ENCODE measurements at places on chromosomes 4 and X. TPM values are rescaled to one million over a fixed set of nuclear protein-coding genes. Genes with fewer than 3 reads are reported as not detected.
A peak's percentile ranks its signal among the peaks of the same experiment; 100 is the strongest.

DKK2 gene
- 16.1 TPM for total RNA-seq

KLHL34 gene
- total RNA-seq, result not detected

DNA sequence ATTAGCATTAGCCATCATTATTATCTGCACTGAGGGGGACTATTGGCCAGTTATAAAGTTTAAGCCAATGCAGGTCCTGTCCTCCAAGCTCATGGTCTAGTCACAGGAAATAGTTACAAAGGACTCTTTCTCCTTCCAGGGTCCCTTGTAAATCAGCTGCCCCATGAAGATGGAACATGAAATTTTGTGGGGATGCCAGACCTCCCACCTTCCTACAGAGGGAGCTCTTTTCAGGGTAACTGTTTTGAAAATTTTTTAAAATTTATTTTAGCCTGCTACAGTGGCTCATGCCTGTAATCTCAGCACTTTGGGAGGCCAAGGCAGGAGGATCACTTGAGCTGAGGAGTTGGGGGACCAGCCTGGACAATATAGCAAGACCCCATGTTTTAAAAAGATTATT, 124.4 kb upstream of the SLC34A2 start:
- H3K4me1 ChIP-seq, result no peaks in the 10 kb centered on the region
- no peaks in the 10 kb centered on the region for H3K36me3 ChIP-seq
- H3K27ac ChIP-seq, result no peak overlapping the region
- DNase-seq, result no peak
- no peak overlapping the region for H3K4me3 ChIP-seq
- no peaks in the 10 kb centered on the region for H3K27me3 ChIP-seq

NLRP2B gene
- not detected for total RNA-seq

SPANXN3 gene
- not detected for total RNA-seq

DNA sequence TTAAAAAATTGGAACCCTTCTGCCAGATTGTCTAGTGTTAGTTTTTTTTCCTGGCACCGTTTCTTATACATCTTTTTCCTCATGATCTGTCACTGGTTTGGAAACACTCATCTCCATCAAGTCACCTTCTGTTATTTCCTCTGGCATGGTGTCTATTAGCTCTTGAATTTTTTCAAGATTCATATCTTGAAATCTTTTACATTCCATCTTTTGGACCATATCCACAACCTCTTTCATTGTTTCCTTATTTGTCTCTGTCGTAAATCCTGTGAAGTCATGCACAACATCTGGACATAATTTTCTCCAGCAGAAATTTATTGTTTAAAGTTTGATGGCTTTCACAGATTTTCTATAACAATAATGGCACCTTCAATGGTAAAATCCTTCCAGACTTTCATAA, 10.2 kb upstream of the TMEM185A start:
- no peak overlapping the region for H3K4me3 ChIP-seq
- DNase-seq, result no peak
- H3K27ac ChIP-seq, result no peak overlapping the region
- no peaks in the 10 kb centered on the region for H3K36me3 ChIP-seq
- H3K4me1 ChIP-seq, result no peaks in the 10 kb centered on the region

NOCT gene
- 4.2 TPM for total RNA-seq

MAOA gene
- total RNA-seq, result 187 TPM

- no peak overlapping the region for H3K27ac ChIP-seq
- no peaks in the 10 kb centered on the region for H3K36me3 ChIP-seq
- H3K4me3 ChIP-seq, result no peak overlapping the region
- no peak for DNase-seq
Observed at GRCh38 chr4:127634181-127634580, 1.4 kb downstream of the INTU start.

IL2 gene
- total RNA-seq, result 1.4 TPM

DNA sequence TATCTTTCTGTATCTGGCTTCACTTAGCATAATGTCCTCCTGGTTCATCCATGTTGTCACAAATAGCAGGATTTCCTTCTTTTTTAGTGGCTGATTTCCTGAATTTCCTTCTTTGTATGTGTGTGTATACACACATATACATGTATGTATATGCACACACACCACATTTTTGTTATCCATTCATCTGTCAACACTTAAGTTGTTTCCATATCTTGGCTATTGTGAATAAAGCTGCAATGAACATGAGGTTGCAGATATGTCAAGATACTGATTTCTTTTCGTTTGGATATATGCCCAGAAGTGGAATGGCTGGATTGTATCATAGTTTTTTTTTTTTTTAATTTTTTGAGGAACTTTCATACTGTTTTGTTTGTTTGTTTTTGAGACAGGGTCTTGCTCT, 76.2 kb downstream of the WNK3 start:
- peak; percentile 72 for DNase-seq

GRCh38 chr4:118221227-118221800, 131.5 kb downstream of the PRSS12 start:
- H3K36me3 ChIP-seq, result no peaks in the 10 kb centered on the region
- no peak overlapping the region for H3K4me3 ChIP-seq
- no peak overlapping the region for H3K27ac ChIP-seq
- H3K27me3 ChIP-seq, result no peaks in the 10 kb centered on the region
- peak; percentile 6 for DNase-seq
- no peaks in the 10 kb centered on the region for H3K4me1 ChIP-seq

GABRQ gene
- not detected for total RNA-seq

DNA sequence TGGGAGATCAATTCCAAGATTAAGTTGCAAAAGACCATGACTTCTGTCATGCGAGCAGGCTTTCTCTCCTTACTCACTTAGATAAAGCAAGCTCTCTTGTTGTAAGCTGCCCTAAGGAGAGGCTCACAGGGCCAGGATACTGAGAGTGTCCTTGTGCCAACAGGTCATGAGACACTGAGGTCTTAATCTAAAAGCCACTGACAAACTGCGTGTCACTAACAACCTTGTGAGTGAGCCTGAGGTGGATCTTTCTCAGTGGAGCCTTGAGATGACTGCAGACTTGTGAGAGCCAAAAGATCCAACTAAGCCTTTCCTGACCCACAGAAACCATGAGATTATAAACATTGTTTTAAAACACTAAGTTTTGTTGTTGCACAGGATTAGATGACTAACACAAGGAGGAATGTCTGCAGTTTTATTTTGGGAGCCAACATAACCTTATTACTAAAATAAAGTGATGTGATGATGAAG, 170.5 kb downstream of the SLC39A8 start:
- H3K4me3 ChIP-seq, result no peak overlapping the region
- no peak overlapping the region for H3K27ac ChIP-seq
- no peaks in the 10 kb centered on the region for H3K27me3 ChIP-seq
- no peaks in the 10 kb centered on the region for H3K4me1 ChIP-seq
- no peaks in the 10 kb centered on the region for H3K36me3 ChIP-seq
- DNase-seq, result no peak

SHROOM4 gene
- total RNA-seq, result 63.3 TPM

CYBB gene
- 48.7 TPM for total RNA-seq

DNA sequence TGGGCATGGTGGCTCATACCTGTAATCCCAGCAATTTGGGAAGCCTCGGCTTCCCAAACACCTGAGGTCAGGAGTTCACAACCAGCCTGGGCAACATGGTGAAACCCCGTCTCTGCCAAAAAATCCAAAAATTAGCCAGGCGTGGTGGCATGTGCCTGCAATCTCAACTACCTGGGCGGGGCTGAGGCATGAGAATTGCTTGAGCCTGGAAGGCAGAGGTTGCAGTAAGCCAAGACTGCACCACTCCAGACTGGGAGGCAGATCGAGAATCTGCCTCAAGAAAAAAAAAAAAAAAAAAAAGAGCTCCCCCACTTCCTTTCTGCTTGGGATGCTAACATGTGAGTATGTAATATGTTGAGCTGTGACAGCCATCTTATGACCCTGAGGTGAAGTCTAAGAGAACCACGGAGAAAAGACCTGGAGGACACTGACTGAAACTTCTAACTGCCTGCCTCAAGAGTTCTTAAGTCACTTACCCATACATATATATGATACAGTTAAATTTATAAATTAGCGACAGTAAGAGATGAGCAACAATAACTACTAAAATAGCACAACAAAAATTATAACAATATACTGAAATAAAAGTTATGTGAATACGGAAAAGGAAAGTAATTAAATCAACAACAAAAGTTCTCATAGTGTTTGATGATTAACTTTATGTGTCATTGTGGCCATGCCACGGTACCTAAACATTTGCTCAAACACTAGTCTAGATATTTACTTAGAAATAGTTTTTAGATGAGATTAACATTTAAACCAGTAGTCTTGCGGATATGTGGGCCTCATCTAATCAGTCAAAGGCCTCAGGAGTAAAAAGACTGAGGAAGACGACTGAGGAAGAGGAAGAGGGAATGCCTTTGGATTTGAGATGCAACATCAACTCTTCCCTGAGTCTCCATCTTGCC, 178.3 kb downstream of the OPHN1 start:
- no peaks in the 10 kb centered on the region for H3K4me1 ChIP-seq
- no peak overlapping the region for H3K4me3 ChIP-seq
- no peaks in the 10 kb centered on the region for H3K27me3 ChIP-seq
- H3K27ac ChIP-seq, result no peak overlapping the region
- DNase-seq, result no peak
- no peaks in the 10 kb centered on the region for H3K36me3 ChIP-seq

GRCh38 chr4:112002248-112002661, 143.0 kb upstream of the FAM241A start:
- no peaks in the 10 kb centered on the region for H3K27me3 ChIP-seq
- H3K36me3 ChIP-seq, result no peaks in the 10 kb centered on the region
- H3K4me1 ChIP-seq, result no peaks in the 10 kb centered on the region
- no peak for DNase-seq
- no peak overlapping the region for H3K27ac ChIP-seq
- no peak overlapping the region for H3K4me3 ChIP-seq

GRCh38 chr4:35757836-35758235, 486.5 kb downstream of the ARAP2 start:
- no peak overlapping the region for H3K27ac ChIP-seq
- peak; percentile 27 for DNase-seq
- no peak overlapping the region for H3K4me3 ChIP-seq
- no peaks in the 10 kb centered on the region for H3K4me1 ChIP-seq
- H3K36me3 ChIP-seq, result no peaks in the 10 kb centered on the region
- H3K27me3 ChIP-seq, result no peaks in the 10 kb centered on the region

STIM2 gene
- 35.5 TPM for total RNA-seq

- H3K27me3 ChIP-seq, result no peaks in the 10 kb centered on the region
- no peak for DNase-seq
- H3K27ac ChIP-seq, result no peak overlapping the region
Observed at GRCh38 chr4:79048878-79049277, 109.6 kb upstream of the PAQR3 start.

BMP3 gene
- total RNA-seq, result 7.7 TPM

- no peaks in the 10 kb centered on the region for H3K36me3 ChIP-seq
- H3K27ac ChIP-seq, result no peak overlapping the region
- no peak overlapping the region for H3K4me3 ChIP-seq
- H3K27me3 ChIP-seq, result no peaks in the 10 kb centered on the region
- no peak for DNase-seq
- no peaks in the 10 kb centered on the region for H3K4me1 ChIP-seq
Observed at GRCh38 chr4:167196344-167197012, 37.8 kb downstream of the SPOCK3 start.

CITED1 gene
- 1.8 TPM for total RNA-seq

FGD1 gene
- 3.6 TPM for total RNA-seq

DNA sequence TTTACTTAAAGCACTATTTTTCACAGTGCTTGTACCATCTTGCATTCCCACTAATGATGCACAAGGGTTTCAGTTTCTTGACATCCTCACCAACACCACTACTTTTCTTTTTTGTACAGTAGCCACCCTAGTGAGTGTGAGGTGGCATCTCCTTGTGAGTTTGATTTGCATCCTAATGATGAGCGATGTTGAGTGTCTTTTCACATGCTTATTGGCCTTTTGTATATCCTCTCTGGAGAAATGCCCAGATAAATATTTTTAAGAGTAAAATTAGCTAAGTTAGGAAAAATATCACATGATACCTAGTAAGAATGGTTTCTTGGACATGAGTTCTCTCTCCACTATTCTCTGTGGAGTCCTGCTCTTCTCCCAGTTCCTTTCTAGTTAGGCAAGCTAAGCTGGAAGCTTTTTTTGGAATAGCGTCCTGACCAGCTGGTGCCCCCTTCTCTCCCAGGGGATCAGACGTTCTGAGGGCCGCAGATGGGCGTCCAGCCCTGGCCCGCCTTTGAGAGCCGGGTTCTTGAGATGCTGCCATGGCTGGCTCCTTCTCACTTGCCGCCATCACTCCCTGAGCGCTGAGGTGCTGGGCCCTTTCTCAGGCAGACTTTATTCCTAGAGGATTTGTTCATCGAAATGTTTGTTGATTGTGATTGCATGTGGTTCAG, 132.1 kb downstream of the ARHGAP10 start:
- H3K27ac ChIP-seq, result no peak overlapping the region
- H3K4me1 ChIP-seq, result no peaks in the 10 kb centered on the region
- no peak overlapping the region for H3K4me3 ChIP-seq
